ENCODE measurements at places on chromosomes 13 and 19.
A peak's percentile ranks its signal among the peaks of the same experiment; 100 is the strongest.

- no peak for DNase-seq
Observed at GRCh38 chr13:74573654-74574053, 439.4 kb upstream of the KLF12 start.

DNA sequence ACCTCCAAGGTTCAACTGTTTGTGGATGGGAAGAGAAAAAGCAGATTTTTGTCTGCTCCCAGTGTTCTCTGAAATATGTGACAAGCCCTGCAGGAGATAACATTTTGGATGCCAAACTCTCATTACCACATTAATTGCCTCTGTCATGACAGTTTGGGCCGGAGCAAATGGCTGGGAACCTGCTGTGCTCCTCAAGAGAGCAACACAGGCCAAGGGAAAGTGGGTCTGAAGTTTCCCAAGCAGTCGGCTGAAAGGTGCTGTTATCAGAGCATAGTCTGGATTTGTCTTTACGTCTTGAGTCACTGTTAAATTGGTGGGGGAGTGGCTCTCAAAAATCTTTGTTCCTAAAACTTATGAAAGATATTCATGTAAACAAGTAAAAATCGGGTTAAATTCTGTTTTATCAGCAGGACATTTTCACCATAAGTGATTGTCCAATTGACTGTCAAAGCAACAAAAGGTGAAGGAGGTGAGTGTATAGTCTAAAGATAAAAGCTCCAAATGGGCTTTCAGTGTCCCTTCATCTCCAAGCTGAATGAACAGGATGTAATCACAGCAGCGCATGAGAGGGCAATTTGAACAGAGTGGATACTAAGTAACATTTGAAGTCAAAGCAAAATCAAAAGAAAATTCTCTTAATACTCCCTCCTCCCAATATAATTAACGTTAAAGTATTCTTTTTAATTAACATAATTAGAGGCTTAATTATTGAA lies 844.8 kb downstream of the PCDH17 start:
- DNase-seq = no peak

DNA sequence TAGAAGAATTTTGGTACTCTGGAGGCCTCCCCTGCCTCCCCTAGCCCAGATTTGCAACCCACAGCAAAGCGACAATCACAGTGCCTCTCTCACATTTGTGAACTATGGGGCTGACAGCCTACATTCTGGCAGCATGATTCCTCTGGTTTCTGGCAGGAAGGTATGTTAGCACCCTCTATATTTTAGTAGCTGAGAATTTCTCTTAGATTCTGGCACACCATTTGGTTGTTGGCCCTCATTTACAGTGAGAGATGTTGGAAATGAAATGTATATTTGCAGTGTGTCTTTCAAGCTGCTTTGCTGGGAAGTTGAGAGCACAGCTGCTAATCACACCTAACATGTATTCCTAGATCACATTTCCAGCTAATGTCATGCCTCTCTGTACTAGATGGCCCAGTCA lies 735.0 kb downstream of the FGF9 start:
- no peak for DNase-seq

DNA sequence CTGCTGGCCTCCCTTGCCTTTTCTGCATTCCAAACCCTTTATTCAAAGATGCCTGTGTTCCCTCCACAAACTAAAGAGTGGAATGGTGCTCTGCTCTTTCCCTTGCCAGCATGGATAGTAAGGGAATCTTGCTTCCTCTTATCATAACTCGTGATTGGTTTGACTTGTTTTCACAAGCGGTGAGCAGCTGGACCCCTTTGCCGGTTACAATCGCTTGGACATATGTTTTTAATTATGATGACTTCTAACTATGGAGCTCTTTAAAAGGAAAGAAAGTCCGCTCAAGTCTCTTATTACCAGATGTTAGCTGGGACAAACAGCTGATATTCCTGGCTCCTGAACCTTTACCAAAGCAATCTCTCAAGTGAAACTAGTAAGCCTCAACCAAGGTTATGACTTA lies 1094.7 kb downstream of the UQCRFS1 start:
- no peak for DNase-seq

DNA sequence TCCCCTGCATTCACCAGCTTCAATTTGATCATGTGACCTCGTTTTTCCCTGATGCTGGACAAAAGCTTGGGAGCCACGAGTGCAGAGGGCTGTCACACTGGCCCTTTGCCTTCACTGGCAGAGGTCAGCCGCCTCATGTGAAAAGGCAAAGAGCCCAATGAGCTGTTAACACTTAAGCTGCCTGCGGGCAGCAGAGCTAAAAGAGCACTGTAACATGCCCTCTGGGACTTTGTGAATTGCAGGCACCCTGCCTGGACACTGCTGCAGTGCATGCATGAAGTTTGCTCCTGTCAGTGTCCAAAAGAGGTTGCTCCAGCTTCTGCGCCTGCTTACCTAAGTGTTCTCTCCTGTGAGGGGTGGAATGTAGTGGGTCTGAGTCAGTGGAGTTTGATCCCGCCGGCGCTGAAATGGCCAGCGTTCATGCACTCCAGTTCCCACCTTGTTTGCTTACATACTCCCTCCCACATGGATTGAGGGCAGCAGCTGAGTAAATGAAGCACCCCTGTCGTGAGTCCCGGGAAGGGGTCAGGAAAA lies 193.7 kb downstream of the RFC3 start:
- no peak for DNase-seq

GRCh38 chr19:5097959-5098623 lies 129.2 kb downstream of the KDM4B start:
- no peak for DNase-seq

GRCh38 chr13:48210178-48210577 lies 22.8 kb upstream of the ITM2B start:
- DNase-seq = no peak

DNA sequence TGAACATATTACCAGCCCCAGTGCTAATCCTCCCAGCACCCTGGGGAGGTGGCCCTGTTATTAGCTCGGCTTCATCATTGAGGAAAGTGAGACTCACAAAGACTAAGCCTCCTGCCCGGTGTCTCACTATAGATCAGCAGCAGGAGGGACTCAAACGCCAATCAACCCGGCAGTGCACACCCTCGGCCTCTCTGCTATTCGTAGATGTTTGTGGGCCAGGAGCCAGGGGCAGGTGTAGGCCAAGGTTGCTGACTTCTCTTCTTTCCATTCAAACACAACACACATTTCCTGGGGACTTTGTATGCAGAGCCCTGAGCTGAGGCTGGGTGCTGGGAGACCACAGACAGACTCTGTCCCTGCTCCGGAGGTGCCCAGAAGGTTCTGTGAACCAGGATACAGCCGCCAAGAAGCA lies 9.4 kb upstream of the SBK3 start:
- no peak for DNase-seq

- no peak for DNase-seq
Observed at GRCh38 chr13:108677806-108678205, 48.4 kb downstream of the MYO16 start.

DNA sequence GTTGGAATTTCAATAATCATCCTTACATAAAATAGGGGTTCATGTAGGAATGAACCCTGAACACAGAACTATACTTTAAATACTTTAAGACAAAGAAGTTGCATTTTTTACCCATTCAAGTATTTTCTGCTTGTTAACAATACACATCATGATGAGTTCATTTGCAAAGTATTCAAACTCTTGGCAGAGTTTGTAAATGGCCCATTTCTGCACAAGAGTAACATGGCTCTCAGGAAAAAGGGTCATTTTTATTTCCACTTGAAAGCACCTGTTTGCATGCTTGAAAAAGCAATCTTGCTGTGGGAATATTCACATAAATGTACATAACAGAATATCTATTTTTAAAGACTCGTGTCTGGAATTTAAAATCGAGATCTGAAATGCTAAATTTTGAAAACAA lies 18.1 kb downstream of the ESD start:
- DNase-seq = no peak

DNA sequence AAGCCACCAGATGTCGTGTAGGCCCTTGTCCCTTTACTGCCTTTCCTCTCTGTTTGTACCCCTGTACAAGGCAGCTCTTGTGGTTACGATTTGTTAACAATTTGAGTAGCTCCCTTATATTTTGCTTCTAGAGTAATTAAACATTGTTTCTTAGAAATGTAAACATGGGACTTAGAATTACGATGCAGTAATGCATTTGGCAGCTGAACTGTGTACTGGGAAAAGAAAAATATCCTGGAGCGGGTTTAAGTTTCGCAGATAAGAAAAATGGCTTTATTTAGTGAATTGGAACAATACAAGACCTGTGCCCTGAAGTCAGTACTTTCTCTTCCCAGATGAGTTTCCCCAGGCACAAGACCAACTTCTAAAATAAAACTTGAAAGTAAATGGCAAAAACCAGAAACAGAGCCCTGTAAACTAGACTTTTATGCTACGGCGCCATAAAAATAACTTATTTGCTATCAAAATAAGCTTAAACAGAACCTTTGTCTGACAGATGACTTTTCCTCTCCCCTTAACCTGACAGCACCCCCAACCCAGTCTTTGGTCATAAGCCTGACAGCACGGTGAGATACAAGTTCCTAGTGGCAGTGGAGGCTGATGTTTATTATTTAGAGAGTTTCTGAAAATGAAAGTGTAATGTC lies 63.0 kb downstream of the LRCH1 start:
- no peak for DNase-seq

GRCh38 chr19:42552086-42553065 lies 24.1 kb upstream of the CEACAM1 start:
- DNase-seq = no peak

DNA sequence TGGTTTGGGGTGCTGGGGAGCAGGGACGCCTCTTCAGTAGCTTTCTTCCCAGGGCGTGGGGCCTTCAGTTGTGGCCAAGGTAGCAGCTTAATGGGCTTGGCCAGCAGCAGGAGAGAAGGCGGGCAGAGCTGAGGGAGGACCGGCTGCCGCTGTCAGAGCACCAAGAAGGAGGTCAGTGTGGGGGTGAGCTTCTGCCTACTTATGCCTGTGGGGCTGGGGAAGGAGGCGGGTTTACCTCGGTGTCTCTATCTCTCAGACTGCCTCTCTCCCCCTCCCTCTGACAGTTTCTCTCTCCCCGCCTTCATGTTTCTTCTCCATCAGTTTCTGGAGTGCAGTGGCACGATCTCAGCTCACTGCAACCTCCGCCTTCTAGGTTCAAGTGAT lies at the start of gene CAPN12:
TSS of gene CAPN12 (minus strand) at position 177 of the 384 bp plus-strand sequence. CDS start 309 bp downstream, outside the sequence.
- DNase-seq = no peak

GRCh38 chr13:28819046-28819730 lies 951 bp upstream of the MTUS2 start:
- DNase-seq = no peak

GRCh38 chr19:58059003-58059670 lies at the start of gene ZNF135:
Gene ZNF135, plus strand, starts transcription at chr19:58059282. Its CDS starts 721 bp downstream, at chr19:58060003.
- peak; percentile 8 for DNase-seq

GRCh38 chr13:43879755-43880181 lies at the start of gene LACC1:
Gene LACC1, plus strand, starts transcription at chr13:43879904. Its CDS starts 1,082 bp downstream, at chr13:43880986.
- no peak for DNase-seq

- no peak for DNase-seq
Observed at GRCh38 chr19:15241259-15241910, 9.1 kb upstream of the EPHX3 start.

- no peak for DNase-seq
Observed at GRCh38 chr13:42600943-42601342, 27.0 kb downstream of the TNFSF11 start.

- DNase-seq = no peak
Observed at GRCh38 chr13:73984949-73985691, 149.1 kb downstream of the KLF12 start.

DNA sequence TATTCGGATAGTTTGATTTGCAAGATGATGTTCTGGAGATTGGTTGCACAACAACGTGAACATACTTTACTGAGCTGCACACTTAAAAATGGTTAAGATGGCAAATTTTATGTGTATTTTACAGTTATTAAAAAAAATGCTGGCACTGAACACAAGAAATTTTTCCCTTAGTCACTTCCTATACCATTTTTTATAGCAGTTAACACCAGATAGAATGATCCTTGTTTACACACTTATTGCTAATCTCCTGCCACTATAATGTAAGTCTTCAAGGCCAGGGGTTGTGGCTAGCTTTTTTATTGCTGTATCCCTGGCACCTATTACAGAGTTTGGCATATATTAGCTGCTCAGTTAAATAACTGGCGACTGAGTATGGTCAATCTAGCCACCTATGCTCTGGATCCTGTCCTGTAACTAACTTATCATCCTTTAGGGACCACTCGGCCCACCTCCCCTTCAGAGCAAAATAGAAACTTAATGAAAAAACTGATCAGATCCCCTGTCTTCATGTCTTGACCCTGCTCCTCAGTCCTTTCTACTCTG lies 2.0 kb upstream of the EBPL start:
- DNase-seq = no peak

DNA sequence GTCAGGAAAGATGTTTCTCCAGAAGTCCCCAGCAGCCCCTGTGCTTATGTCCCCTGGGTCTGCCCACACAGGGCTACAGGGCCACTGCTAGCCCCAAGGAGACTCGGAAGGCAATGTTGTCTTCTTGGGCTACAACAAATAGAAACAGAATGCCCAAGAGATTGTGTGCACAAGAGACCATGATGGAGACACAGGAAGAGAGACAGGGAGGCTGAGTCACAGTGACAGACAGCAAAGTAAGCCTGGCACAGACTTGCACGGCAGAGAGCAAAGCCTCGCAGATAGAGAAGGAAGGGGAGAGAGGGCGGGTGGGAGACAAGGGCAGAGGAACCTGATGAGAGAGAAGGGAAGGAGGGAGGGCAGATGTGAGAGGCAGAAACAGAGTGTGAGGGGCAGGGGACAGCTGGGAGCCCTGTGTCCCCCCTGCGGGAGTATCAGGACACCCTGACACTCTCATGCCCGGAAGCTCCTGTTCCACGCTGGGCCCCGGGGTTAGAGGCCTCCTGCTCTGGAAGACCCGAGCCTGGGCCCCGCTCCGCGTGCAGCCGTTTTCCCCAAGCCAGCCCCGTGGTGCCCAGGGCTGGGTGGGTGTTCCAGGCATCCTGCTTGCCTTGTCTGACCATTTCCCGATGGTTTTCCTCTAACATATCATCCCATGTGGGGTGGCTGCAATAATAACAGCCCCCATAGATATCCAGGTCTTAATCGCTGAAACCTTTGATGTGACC lies 2.7 kb upstream of the PLA2G4C start:
- no peak for DNase-seq

GRCh38 chr13:79481685-79482052 lies 714 bp downstream of the NDFIP2 start:
- no peak for DNase-seq

GRCh38 chr19:3275583-3276340 lies 51.3 kb downstream of the CELF5 start:
- peak; percentile 50 for DNase-seq

GRCh38 chr13:110228936-110229904 lies 77.7 kb downstream of the COL4A1 start:
- DNase-seq = no peak

DNA sequence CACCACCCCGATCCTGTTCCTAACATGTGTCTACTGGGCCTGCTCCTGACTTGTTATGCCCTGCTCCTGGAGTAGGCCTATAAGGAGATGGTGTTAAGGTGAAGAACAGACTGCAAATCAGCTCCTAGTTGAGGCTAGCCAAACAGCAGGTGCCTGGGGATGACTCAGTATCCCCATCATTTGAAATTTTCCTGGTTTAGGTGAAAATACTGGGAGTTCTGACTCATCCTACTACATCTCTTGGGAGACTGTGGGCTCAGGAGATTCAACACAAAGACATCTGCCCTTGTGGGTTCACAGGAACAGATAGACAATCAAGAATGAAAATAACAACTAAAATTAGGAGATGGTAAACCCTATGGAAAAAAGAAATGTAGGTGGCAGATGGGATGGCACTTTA lies 41.2 kb downstream of the BRD4 start:
- DNase-seq = no peak

GRCh38 chr19:3608750-3609322 lies 2.2 kb upstream of the TBXA2R start:
- no peak for DNase-seq

All from LNCaP clone FGC (cell line).